Inflammatory macrophage treated with lipopolysaccharide for 4 hours (primary cell): ENCODE measurements at places on chromosomes 12 and 14.

- DNase-seq, result peak; percentile 86
Observed at GRCh38 chr14:76846331-76847047, 20.3 kb downstream of the LRRC74A start.

- no peak for DNase-seq
Observed at GRCh38 chr12:125619723-125620122, 554.5 kb downstream of the AACS start.

DNA sequence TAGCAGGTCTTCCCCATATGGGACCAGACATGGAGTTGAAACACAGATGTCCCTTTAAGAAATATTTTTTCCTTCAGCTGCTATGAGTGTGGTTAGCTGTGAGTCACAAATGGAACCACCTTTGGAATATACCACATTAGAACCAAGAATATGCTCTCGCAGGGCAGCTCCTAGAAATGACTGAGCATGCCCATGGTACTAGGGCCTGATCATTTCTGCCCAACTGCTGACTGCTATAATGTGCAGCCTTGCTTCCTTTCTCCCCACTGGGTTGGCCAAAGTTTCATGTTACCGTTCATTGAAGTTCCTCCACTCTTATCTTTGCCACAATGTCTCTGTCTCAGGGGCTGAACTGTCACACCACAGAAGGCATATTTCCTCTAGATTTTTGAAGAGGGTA is 1074.6 kb downstream of the FLRT2 start:
- no peak for DNase-seq

DNA sequence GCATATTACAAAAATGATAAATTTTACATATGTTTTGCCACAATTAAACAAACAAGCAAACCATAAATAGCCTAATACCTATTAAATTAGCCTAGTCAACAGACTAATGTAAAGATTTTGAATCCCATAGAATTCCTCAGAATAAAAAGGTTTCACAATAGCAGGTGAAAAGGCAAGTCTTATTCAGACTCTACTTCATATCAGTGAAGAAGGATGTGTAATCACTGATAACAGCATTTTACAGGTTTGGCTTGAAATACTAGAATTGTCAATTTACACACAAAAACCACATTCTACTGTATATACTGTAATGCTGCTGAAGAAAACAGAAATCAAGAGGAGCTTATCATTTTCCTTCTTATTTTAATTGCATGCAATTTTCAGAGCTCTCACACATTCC is 90.8 kb upstream of the SSTR1 start:
- no peak for DNase-seq

GRCh38 chr12:105864901-105865300 is 273.9 kb downstream of the NUAK1 start:
- no peak for DNase-seq

DNA sequence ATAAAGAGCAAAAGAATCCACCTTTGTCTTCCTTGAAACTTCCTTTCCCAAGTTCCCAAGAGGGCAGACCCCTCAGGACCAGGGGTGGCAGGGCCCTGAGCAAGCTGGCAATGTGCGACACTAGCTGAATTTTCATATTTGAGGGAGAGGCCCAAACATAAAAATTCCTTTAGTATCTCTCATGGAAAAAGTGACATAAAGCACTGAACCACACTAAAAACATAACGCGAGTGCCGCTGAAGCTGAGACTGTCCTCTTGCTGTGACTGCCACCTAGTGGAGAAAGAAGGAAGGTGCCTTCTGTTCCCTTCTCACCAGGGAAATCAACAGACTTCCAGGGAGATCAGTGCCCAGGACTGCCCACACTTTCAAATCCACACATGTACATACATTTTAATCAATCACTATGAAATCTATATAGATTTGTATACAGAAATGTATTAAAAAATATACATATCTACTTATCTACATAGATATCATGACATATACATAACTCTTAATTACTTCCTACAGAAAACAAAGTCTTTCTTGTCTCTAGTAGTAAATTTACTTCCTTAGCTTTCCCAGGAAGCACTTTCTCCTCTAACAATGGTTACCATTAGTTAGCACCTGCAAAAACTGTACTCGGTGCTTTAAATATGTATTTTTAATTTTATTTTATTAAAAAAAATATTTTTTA is 53.8 kb downstream of the SSH1 start:
- peak; percentile 76 for DNase-seq

DNA sequence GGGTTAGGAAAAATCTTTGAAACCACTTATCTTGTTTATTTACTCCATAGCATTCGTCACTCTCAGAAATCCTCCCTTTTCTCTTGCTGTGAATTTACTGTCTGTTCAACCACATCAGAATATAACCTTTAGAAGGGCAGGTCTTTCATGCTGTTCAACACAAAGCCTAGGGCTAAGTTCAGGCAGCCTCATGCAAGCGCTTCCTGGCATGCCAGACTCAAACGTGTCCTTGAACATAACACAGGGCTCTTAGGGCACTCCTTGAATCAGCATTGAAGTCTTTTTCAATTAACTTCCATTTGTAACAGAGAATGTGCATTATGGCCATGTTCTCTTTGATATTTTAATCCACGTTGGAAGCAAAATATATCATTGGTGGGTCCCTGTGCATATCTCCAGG is 377.7 kb downstream of the GLT1D1 start:
- no peak for DNase-seq

DNA sequence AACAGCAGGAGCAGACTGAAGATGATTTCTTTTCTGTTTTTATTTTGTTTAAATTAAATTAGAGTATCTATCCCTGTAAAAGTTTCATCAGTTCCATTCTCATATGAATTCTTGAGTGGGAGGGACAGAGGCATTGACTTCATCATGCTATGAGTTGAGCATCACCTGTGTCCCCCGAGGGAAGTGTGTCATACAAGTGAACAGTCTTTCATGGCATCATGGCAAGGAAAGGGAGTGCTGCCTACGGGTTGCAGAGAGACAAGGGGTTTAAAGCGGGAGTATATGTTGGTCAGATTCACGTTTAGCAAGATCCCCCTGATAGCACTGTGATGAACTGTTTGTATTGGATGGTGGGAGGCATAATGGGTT is 52.7 kb upstream of the HIF1A start:
- no peak for DNase-seq

GRCh38 chr12:112540021-112540420 is 121.3 kb downstream of the PTPN11 start:
- no peak for DNase-seq

- DNase-seq, result no peak
Observed at GRCh38 chr12:1618489-1618888, 10.5 kb upstream of the WNT5B start.

DNA sequence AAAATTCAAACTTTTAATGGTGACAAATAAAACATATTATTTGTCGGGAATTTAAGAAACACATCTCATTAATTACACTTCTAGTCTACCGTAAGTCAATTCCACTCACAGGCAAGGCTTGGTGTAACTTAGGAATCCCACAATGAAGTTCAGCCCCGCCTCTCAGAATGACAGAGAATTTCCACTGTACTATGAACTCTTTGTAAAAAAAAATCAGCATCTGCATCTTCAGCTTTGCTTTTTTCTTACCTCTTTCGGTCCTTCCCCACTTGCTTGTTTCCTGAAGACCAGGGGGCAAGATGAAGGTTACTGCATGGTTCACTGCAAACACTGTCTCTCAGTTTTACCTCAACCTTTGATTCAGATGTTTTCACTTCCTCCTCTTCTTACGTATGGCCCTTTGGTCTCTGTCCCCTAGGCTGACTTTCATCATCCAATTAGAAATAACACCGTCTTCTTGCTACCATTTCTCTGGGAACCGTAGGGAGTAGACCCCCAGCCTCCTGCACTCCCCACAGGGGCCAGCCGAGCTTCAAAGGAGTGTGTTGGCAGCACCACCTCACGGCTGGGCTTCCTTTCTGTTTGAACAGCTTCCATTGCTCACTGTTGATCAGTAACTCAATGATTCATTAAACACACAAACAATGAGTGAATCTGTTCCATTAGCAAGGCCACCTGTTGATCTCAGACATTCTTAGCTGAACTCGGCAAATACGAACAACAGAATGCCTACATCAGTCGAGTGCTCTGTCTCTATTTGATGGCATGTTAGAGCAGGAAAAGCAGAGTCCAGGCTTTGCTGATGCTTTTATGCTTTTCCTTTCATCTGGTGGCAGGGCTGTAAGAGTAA is 343.0 kb downstream of the BMP4 start:
- no peak for DNase-seq

- no peak for DNase-seq
Observed at GRCh38 chr12:93526786-93527428, 45.6 kb upstream of the SOCS2 start.

GRCh38 chr14:39434401-39434800 is 2.2 kb upstream of the FBXO33 start:
- DNase-seq, result peak; percentile 11
